Adrenal gland (tissue), 19 donors: ENCODE measurements at places on chromosomes 7 and 10.

GRCh38 chr10:103874730-103875129 lies 19.4 kb upstream of the SH3PXD2A start:
- H3K27ac ChIP-seq, result no peak overlapping the region
- H3K4me1 ChIP-seq, result no peaks in the 10 kb centered on the region
- peaks cover 10% of the 10 kb centered on the region for H3K36me3 ChIP-seq
- H3K4me3 ChIP-seq, result no peak overlapping the region
- no peak for DNase-seq
- H3K27me3 ChIP-seq, result no peaks in the 10 kb centered on the region

DNA sequence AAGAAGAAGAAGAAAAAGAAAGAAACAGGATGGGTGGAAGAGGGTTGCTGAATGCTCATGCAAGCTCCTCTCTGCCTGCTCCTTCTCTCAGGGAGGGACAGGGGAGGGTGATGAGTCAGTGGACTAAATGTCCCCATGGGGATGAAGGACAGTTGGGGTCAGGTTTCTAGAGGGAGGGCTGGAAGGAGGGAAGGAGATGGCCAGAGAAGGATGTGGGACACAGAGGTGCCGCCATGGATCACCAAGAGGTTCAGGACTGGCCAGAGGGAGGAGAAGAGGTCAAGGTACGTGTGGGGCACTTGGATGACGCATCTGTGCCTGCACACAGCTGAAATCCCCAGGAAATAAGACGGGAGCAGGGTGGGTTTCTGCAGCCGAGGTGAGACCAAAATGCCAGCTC lies 88.9 kb upstream of the GTF2I start:
- no peaks in the 10 kb centered on the region for H3K4me1 ChIP-seq
- DNase-seq, result peak; percentile 49
- H3K4me3 ChIP-seq, result no peak overlapping the region
- H3K27me3 ChIP-seq, result no peaks in the 10 kb centered on the region

DNA sequence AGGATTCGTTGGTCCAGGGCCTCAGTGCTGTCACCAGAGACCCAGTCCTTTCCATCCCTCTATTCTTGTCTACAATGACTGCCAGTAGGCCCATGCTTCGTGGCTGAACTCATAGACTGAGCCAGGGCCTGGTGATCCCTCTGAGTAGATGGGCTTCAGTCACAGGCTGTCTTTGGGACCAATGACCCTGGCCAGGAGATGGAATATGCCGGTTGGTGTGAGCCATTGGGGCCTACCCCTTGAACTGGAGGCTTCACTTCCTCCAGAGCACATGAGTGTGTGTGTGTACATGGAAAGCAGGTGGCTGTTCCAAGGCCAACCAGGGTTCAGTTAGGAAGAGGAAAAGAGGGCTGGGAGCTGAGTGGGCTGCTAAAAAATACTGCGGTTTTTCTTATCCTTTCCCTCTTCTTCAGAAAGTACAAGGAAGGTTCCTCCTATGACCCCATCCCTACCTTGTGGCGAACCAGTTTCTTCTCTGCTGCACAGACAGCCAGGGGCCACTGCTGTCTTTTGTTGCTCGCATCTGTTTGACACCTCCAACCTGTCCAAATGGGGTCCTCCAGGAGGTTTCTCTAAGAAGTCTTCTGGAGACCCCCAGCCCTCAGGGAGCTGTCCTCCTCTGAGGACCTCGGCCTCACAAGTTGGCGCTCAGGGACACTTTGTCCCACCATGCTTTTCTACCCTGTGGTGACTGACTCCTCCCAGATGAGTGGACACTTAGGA lies 36.6 kb downstream of the ADRA2A start:
- no peak overlapping the region for H3K27ac ChIP-seq
- H3K4me3 ChIP-seq, result no peak overlapping the region
- H3K27me3 ChIP-seq, result no peaks in the 10 kb centered on the region
- DNase-seq, result no peak

DNA sequence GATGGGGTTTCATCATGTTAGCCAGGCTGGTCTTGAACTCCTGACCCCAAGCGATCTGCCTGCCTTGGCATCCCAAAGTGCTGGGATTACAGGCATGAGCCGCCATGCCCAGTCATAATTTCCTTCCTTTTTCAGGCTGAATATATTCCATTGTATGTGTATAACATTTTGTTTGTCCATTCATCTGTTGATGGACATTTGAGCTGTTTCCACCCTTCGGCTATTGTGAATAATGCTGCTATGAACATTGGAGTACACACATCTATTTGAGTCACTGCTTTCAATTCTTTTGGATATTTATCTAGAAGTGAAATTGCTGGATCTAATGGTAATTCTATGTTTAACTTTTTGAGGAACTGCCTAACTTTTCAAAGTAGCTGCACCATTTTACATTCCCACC lies 34.6 kb downstream of the TLX1 start:
- H3K27me3 ChIP-seq, result peaks cover 21% of the 10 kb centered on the region
- no peak overlapping the region for H3K27ac ChIP-seq
- H3K4me1 ChIP-seq, result peaks cover 4% of the 10 kb centered on the region
- H3K36me3 ChIP-seq, result no peaks in the 10 kb centered on the region
- no peak for DNase-seq

- no peaks in the 10 kb centered on the region for H3K27me3 ChIP-seq
- H3K4me1 ChIP-seq, result no peaks in the 10 kb centered on the region
- no peaks in the 10 kb centered on the region for H3K36me3 ChIP-seq
- H3K4me3 ChIP-seq, result no peak overlapping the region
Observed at GRCh38 chr10:132255489-132256344, 52.0 kb downstream of the STK32C start.

DNA sequence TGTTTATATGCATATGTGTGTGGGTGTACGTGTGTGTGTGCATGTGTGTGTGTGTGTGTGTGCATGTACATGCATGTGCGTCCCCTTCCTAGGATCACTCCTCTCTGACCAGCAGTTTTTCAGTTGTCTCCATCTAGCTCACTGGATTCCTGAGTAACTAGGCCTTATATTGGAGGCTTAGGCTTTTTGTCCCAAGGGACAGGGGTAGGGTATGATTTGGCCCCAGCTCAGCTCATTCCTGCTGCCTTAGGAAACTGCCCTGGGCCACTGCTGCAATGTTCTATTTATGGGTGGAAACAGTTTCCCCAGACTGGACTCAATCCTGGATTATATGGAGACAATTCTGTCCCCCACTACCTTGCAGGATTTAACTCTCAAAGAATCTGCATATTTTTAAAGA lies 68.8 kb upstream of the SDK1 start:
- no peak for DNase-seq
- H3K27me3 ChIP-seq, result no peaks in the 10 kb centered on the region
- H3K27ac ChIP-seq, result no peak overlapping the region
- H3K36me3 ChIP-seq, result no peaks in the 10 kb centered on the region
- no peaks in the 10 kb centered on the region for H3K4me1 ChIP-seq

DNA sequence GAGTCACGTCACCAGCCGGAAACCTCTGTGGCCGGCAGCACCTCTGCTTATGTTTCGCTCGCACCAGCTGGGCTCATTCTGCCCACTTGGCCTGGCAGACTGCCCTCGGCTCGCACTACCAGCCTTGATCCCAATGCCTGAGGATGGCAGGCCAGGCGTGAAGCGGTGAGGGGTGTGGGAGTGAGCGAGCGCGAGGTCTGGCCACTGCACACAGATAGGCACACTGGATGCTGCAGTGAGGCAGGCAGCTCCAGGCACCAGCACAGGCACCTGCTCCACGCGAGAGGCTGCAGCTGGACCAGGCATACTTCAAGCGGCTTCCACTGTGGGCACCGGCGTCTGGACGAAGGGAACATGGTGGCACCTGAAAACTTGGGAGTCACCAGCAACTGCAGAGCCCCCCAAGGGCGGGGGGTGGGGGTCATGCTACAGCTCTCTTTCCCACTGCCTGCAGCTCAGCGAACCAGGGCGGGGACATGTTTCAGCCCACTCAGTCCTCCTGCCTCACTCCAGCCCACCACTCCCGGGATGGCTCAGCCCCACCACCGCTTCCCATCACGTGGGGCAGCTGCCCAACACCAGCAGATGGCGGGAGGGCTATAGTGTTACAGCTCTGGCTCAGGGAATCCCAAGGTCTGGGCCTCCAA lies 5.4 kb upstream of the DMTF1 start:
- H3K4me3 ChIP-seq, result no peak overlapping the region
- no peaks in the 10 kb centered on the region for H3K27me3 ChIP-seq
- H3K4me1 ChIP-seq, result no peaks in the 10 kb centered on the region
- H3K36me3 ChIP-seq, result no peaks in the 10 kb centered on the region
- no peak overlapping the region for H3K27ac ChIP-seq
- DNase-seq, result no peak

GRCh38 chr7:155227004-155227787 lies 70.5 kb upstream of the INSIG1 start:
- H3K27ac ChIP-seq, result no peak overlapping the region
- H3K36me3 ChIP-seq, result no peaks in the 10 kb centered on the region
- H3K4me1 ChIP-seq, result no peaks in the 10 kb centered on the region
- no peak overlapping the region for H3K4me3 ChIP-seq
- H3K27me3 ChIP-seq, result peaks cover 12% of the 10 kb centered on the region

DNA sequence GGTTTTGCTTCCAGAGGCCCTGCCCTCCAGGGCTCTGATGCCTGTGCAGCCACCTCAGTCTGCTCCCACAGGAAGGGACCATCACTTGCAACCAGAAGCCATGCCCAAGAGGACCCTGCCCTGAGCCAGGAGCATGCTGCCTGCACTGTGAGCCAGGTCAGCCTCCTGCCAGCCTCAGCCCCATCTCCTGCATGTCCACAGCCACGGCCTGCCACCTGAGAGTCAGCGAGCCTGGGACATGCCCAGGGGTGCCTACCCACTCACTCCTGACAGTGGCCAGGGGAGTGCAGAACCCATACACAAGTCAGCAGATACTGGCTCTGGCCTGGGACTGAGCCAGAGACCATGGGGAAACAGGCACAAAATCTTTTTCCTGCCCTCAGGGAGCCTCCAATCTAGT lies 6.6 kb upstream of the KCP start:
- peaks cover 20% of the 10 kb centered on the region for H3K27me3 ChIP-seq
- H3K4me1 ChIP-seq, result no peaks in the 10 kb centered on the region
- no peak for DNase-seq
- no peak overlapping the region for H3K4me3 ChIP-seq
- no peaks in the 10 kb centered on the region for H3K36me3 ChIP-seq
- H3K27ac ChIP-seq, result no peak overlapping the region

- no peaks in the 10 kb centered on the region for H3K27me3 ChIP-seq
- no peak overlapping the region for H3K4me3 ChIP-seq
- no peak for DNase-seq
Observed at GRCh38 chr7:127578711-127579275, 6.6 kb downstream of the GCC1 start.

DNA sequence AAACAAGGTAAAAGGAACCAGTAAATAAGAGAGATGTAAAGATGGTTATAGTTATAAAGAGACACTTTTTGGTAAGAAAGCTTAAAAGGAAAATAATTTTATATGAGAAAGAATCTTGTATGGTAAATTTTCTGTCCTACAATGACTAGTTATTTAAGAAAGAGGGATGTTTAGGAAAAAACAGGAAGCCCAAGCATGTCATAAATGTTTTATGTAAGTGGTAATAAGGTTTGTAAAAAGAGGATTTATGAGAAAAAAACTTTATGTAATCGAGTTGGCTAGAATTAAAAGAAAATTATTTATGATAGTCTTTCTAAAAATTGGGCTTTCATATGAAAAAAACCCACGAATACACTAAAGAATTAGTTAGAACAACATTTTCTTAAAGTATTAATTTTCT lies 34.2 kb upstream of the CREB3L2 start:
- no peaks in the 10 kb centered on the region for H3K36me3 ChIP-seq
- H3K27me3 ChIP-seq, result no peaks in the 10 kb centered on the region
- H3K4me3 ChIP-seq, result no peak overlapping the region
- H3K4me1 ChIP-seq, result peaks cover 4% of the 10 kb centered on the region

DNA sequence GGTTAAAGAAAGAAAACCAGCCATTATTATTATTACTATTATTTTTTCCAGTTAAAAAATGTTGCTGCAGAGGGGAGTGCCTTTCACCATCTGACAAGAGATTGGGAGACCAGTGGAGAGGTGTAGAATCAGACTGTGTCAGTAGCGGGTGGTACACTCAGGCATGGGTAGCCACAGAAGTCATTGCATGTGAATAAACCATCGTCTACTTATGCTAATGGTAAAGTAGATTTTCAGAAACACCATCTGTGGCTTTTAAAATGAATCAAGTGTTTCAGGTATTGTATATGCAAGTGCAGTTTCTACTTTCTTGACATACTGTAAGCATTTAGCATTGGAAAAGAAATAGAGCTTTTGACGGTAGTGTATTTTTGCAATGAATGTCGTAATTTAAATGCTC lies 131.5 kb upstream of the SP8 start:
- no peaks in the 10 kb centered on the region for H3K4me1 ChIP-seq
- no peak overlapping the region for H3K4me3 ChIP-seq
- no peak for DNase-seq

DNA sequence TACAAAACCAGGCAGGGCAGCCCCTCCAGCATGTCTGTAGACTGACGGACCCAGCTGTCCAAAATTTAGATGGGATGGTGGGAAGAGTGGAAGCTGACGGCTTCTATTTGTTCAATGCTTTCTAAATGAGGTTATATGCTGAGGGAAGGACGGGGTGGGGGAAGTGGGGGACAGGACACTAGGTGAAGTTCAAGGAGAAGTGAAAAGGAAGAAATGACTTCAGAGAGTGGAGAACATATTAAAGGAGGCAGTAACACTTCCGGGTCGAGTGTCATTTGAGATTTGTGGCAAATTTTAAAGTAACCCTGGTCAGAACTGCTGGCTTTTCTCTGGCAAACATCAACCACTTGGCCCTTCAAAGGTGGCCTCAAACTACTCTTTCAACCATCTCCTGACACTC lies 9.4 kb downstream of the PIP4K2A start:
- no peaks in the 10 kb centered on the region for H3K27me3 ChIP-seq
- H3K36me3 ChIP-seq, result no peaks in the 10 kb centered on the region
- no peak for DNase-seq
- no peak overlapping the region for H3K4me3 ChIP-seq
- H3K27ac ChIP-seq, result peak overlapping the region; percentile 17

DNA sequence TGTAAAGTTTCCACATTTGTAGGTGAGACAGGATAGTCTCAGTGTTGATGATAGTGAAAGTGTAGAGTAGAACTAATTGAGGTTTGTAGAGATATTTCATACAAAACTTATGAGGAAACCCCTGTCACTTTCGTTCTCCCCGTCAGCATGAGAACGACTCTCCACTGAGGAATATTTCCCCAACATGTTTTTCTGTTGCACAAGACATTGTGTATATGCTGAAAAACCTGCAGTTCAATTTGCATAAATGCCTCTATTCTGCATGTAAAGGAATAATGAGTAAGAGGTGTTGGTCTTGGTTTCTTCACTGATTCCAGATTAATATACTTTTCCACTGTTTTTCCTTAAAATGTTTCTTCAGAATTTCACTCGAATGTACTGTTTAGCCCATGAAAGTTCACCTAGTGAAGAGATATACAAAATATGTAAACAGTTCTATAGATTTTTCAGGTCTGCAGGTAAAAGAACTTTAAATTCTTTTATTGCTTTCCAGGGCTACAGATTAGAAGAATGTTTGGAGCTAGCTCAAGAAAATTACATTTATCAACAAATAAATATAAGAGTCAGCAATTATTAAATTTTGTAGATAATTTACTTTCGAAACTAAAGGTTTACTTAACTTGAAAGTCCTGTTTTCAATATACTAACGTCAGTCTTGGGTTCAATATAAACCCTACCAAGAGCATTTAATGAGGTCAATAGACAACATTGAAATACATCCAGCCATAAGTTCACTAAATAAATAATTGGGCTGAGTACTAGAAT lies 37.2 kb downstream of the HEPACAM2 start:
- DNase-seq, result no peak
- no peaks in the 10 kb centered on the region for H3K4me1 ChIP-seq
- no peak overlapping the region for H3K4me3 ChIP-seq
- no peaks in the 10 kb centered on the region for H3K36me3 ChIP-seq
- peaks cover 8% of the 10 kb centered on the region for H3K27me3 ChIP-seq

- no peaks in the 10 kb centered on the region for H3K36me3 ChIP-seq
- no peaks in the 10 kb centered on the region for H3K27me3 ChIP-seq
- no peak for DNase-seq
- no peak overlapping the region for H3K27ac ChIP-seq
- no peaks in the 10 kb centered on the region for H3K4me1 ChIP-seq
Observed at GRCh38 chr7:34080513-34080912, 175.2 kb downstream of the BMPER start.
